ENCODE measurements at places on chromosomes 6 and 20. TPM values are rescaled to one million over a fixed set of nuclear protein-coding genes. Genes with fewer than 3 reads are reported as not detected.

The SIRPA gene
- 0.12 TPM for total RNA-seq

The SYNCRIP gene
- 147 TPM for total RNA-seq

The HLA-DQB2 gene
- 0.54 TPM for total RNA-seq

The SSTR4 gene
- total RNA-seq: not detected

All from activated naive CD4-positive, alpha-beta T cell treated with anti-CD3 and anti-CD28 coated beads, Interleukin-2, amount 50 U/mL, for 72 hours (primary cell).